ENCODE measurements at places on chromosomes 4 and X.

DNA sequence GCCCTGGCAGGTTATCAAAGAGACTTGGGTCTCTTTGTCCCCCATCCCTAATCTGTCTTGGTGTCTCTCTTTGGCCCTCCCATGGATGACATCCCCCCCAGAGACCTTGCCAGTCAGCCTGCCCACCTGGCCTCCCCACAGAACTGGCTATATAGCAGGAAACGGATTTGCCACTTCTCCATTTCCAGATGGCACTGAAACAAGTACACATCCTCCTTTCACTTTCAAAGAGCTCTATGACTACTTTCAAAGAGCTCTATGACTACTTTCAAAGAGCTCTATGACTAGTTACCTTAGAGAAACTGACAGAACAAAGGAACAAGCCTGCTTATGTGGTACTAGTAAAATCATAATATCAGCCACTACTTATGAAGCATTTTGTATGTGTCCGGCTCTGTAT lies 175.3 kb downstream of the MAML3 start:
- DNase-seq, result no peak

DNA sequence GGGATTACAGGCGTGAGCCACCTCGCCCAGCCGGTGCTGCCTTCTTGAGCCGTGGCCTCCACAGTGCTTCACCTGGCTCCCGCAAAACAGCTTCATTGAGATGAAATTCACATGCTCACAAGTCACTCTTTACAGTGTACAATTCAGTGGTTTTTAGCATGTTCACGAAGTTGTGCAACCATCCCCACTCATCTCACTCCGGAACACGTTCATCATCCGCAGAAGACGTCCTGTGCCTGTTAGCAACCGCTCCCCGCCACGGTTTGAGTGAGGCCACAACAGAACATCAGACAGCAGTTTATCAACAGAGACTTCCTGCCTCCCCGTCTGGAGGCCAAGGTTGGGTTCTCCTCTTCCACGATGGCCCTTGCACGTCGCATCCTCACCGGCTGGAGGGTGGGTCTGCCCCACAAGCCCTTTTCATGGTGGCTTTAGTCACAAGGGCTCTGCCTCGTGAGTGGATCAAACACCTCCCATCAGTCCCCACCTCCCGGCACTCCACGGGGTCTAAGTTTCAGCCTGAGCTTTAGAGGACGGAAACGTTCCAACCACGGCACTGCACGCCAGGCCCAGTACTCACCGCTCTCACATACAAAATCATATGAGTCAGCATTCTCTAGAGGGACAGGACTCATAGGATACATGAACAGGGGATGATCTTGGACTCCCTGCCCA lies 29.6 kb upstream of the SPON2 start:
- no peak for DNase-seq

GRCh38 chr4:96102541-96103026 lies 262.7 kb downstream of the PDHA2 start:
- no peak for DNase-seq

DNA sequence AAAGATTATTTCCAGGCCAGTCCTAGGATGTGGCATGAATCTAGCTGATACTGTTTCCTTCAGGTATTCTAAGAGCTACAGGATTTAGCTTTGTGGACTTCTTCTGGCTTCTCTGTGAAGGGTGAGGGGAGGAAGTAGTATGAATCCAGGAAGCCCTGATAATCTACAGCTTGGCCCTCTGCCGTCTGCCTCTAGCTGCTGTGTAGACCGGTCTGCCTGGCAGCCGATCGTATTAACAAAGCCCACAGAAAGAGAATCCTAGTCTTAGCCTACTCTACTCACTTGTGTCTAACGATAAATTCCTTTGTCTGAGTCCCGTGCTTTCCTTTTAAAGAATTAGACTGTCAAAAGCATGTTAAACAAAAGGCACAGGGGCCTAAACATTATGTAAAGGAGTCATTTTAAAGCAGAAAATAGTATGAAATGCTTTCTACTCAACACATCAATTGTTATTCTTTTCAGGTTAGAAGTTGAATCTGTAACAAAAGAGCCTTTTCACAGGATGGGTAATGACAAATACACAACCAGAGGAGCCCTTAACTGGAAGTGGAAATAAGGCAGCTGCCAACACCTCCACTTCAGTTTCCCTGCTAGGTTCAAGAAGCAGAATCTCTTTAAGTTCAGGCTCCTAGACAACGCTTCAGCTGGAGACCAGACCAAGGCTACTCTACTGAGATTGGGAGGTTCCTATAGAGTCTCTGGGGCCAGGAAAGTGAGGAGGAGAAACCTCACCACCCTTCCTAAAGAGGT lies 48.9 kb upstream of the UCP1 start:
- DNase-seq, result no peak

GRCh38 chrX:17590892-17591740 lies 146.2 kb upstream of the SCML1 start:
- no peak for DNase-seq

Data from activated naive CD4-positive, alpha-beta T cell (primary cell).